Stimulated activated CD4-positive, alpha-beta T cell treated with anti-CD3 and anti-CD28 coated beads, Interleukin-1b, Interleukin-23, amount 100 ng/mL, for 1 hour (primary cell): ENCODE measurements at places on chromosomes 7 and 10.

GRCh38 chr7:74709880-74710671 is 52.6 kb downstream of the GTF2I start:
- DNase-seq, result no peak

DNA sequence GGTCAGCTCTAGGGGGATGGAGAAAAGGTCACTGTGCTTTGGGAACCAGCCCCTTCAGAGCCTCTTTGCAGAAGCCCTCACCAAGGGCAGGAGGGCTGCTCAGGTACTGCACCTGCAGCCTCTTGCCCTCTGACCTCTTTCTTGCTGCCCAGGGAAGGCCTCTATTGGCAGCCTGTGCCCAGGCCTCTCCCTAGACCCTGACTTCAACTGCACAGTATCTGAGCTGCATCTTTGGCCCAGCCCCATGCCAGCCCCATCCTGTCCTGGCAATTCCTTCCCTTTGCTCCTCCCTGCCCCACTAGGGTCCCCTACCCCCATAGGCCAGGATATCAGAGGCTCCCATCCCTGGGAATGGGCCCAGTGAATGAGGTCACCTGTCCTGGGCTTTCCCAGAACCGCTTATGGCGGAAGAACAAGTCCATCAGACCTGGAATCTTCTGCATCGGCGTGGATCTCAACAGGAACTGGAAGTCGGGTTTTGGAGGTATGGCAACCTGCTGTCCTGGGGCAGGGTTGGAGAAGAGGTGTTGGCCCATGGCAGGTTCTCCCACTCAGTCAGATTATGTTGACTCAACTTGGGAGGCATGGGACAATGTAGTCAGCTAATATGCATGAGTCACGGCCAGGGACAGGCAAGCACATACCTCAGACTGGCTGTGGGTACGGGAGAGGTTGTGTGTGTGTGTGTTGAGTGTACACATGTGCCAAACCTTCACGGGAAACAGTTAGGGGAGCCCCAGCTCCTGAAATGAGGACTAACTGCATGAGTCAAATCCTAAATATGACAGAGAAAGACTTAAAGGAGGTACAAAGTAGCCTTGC is 17.1 kb upstream of the CPA1 start:
- DNase-seq, result no peak

- no peak for DNase-seq
Observed at GRCh38 chr10:50582046-50582445, 41.7 kb downstream of the SGMS1 start.

- DNase-seq, result no peak
Observed at GRCh38 chr7:27636326-27637006, 26.2 kb downstream of the HIBADH start.

DNA sequence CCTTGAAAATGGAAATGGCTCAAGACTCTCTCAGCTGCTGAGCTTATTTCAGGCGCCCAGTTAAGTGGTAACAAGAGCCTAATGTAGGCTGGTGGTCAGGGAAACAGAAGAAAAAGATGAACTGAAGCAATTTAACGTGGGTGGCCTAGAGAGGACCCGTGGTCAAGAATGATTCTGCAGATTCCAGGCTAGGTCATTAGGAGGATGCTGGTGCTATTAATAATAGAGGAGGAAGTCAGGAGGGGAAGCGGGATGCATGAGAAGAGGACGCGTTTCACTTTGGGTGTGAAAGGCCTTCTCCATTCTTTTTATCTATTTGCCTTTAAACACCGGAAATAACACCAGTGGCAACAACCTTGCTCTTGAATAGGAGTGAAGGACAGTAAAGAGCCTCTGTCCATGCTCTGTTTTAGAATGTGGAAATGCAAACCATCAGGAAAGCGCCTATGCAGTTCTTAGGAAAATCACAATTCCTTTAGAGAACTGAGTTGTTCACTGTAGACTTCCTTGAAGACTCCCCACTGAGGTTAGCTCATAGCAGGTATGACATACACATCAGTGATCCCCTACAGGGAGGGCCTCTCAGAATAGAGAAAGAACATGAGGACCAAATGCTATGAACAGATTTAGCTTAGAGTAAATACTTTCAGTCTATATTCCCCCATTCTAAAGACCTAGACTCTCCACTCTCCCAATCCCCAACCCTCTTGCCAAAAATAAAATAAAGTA is 8.6 kb downstream of the LIPA start:
- DNase-seq, result no peak

- no peak for DNase-seq
Observed at GRCh38 chr10:65194555-65194954, 1673.4 kb downstream of the REEP3 start.

- DNase-seq, result no peak
Observed at GRCh38 chr7:26155531-26156375, 3.8 kb downstream of the NFE2L3 start.

DNA sequence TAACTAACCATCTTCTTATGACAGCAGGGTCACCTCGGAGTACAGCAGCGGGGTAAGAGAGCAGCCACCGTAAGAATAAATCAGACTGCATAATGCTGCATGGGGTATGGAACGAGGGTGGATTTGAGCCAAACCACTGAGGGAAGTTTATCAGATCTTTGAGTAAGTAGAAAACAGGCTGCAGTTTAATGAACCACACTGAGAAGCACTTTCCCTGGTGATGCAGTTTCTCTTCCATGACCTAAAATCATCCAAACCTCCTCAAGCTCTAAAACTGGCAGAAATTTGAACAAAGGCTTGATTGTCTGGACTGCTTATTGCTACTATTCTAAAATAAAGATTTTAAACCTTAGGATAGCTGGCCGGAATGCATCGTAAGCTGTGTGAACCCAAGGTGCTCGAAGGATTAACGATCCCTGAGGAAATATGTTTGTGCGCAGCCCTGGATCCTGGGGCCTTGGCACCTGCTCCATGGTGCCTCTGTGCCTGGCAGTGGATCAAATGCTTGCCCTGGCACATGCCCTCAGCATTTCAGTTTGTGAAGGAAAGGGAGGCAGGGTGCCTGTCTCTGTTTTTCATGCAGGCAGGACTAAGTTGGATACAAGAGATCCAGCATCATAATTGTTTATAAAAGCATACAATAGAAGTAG is 322.7 kb downstream of the LHFPL3 start:
- DNase-seq, result no peak

GRCh38 chr10:127186813-127187212 is 9.6 kb downstream of the INSYN2A start:
- no peak for DNase-seq

DNA sequence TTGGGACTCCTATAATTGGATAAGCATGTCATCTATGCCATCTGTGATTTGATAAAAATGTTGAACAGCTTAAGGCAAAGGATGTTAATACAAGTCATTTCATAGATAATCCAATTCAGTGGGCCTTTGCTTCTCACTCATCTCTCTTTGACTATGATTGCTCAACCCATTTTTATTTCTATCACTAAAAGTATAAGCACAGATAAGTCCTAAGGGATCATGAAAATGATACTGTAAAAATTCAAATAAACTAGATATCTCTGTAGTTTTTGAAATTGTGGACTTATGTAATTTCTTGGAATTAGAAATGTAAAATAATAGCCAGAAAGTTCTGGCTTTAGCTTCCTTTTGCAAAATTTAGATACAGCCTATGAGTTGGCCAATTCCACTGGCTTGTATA is 440.3 kb downstream of the POM121L12 start:
- DNase-seq, result no peak

DNA sequence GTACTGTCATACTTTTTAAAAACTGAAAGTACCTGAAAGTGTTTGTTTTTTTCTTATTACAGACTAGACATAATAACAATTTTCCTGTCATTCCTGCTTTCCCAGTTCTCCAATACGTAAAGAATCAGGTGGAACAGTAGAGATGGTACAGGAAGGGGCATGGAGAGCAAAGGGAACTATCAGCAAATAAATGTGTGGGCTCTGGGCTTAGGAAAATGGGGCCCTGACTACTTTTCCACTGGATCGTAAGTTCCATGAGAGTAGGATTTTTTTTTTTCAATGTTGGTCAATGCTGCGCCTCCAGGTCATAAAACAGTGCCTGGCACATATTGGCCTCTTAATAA is 15.2 kb upstream of the FAS start:
- DNase-seq, result no peak

GRCh38 chr10:126597211-126597610 is 73.3 kb downstream of the C10orf90 start:
- DNase-seq, result no peak

- DNase-seq, result no peak
Observed at GRCh38 chr7:125651823-125652528, 722.4 kb upstream of the POT1 start.

DNA sequence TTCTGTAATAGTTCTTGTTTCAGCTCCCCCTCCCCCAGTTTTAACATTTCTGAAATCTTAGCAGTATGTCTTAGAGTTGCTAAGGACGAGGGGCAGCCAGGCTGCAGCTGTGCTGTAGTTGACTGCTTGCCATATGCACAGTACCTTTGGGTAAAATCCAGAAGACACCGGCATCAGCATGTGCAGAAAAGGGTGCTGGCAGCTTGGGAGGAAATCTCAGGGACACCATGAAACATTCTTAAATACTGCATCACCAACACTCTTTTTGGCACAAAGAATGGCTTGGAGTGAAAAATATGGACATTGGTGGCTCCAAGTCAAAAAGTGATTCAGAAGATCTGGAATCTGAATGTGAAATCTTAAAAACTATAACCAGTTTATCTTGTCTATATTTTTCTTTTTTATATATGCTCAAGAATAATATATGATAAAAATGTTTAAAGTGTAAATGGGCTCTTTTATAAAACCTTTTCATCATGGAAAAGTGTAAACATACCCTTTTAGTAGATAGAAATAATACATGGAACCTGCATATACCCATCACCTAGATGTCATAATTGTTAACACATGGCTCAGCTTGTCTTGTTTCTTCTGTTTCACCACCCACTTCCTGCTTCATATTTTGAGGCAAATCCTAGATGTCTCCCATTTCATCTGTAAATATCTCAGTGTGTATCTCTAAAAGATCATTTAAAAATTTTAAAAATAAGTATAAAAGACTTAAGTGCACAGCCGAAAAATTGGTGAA is 34.4 kb upstream of the ARMS2 start:
- no peak for DNase-seq

DNA sequence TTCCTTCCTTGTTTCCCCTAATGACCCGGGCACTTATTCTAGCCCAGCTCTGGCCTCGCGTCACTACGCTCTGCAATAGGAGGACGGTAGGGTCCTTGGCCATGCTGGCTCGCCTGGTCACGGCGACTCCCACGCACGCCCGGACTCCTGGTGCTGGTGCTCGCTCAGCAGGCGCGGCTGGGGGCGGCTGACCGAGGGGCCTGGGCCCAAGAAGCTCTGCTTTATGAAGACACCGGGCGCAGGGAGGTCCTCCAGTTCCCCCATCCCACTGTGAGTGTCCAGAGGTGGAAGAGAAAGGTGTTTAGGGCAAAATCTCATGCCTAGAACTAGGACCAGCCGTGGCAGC is 54.2 kb upstream of the ZNF32 start:
- DNase-seq, result no peak

- DNase-seq, result peak; percentile 27
Observed at GRCh38 chr10:119139464-119140067, 25.9 kb downstream of the SFXN4 start.

GRCh38 chr7:6402041-6402440 is 45.7 kb downstream of the DAGLB start:
- DNase-seq, result no peak

DNA sequence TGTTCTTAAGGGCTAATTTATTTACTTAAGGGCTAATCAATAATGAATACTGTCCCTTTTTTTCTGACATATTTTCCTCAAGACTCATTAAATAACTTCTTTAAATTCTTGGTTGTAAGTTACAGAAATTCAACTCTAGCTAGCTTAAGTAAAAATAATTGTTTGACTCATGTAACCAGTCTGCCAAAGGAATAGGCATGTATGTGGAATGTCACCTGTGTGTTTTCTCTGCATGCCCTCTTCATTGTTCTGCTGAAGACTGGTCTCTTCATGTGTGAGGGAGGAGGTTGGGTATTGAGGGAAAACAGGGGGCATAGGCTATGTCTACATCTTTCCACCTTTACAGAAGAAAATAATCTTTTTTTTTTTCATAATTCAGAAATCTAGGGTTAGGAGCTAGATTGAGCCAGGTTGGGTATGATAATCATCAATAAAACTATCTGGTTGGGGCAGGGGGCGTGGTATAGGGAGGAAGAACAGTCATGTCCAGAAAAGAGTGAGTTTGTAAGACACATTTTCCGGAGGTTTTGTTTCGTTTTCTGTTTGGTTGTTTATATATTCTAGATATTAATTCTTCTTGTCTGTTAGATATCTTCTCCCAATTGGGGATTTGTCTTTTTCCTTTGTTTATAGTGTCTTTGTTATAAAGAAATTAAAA is 37.9 kb downstream of the EXOC4 start:
- no peak for DNase-seq
